ENCODE measurements at places on chromosomes 2 and 18.

DNA sequence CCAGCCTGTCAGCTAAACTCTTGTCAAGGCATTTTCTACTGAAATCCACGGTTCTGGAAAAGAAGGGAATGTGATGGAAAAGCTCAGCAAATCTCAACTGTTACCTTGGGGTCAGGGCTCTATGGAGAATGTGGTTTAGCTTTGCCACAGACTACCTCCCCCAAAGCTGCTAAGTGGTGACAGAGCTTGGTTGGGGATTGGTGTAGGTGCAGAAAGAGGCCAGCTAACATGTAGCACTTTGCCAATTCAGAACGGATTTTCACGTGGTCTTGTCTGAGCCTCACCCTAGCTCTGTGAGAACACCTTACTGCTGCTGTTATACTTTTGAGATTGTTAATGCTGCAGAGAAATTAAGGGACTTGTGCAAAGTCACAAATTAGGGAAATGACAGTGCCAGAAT lies 331.1 kb downstream of the RND3 start:
- DNase-seq, result no peak

DNA sequence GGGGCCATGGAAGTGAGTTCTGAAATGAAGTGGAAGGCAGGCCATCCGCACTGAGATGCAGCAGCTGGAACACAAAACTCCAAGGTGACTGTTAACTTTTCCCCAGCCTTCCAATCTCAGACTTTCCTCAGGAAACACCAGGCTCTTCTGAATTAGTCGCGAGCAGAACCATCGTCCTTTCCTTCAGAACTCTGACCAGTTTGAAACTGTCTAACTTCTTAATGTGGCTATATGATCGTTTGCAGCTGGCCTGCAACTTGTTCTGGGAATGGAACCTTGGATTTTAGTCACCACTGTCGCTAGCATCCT lies 620 bp upstream of the RPL37A start:
- DNase-seq, result no peak

DNA sequence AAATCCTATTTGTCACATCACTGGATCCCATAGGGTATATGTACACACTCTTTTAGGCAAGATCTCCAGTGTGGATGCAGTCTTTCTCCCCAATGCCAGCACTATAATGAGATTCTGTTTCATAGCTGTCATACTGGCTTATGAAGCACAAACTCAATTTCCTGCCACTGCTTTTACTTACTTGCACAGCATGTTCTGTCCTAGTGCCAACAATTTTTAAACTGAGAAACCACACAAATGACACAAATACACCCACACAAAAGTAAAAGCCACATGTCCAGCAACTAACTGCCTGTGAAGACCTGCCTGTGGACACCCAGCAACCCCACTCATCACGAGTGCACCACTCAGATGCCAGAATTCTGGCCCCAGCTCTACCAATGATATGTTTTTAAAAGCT lies 29.6 kb upstream of the RNU4ATAC start:
- DNase-seq, result no peak

GRCh38 chr2:128868686-128869551 lies 550.3 kb upstream of the HS6ST1 start:
- DNase-seq, result no peak

DNA sequence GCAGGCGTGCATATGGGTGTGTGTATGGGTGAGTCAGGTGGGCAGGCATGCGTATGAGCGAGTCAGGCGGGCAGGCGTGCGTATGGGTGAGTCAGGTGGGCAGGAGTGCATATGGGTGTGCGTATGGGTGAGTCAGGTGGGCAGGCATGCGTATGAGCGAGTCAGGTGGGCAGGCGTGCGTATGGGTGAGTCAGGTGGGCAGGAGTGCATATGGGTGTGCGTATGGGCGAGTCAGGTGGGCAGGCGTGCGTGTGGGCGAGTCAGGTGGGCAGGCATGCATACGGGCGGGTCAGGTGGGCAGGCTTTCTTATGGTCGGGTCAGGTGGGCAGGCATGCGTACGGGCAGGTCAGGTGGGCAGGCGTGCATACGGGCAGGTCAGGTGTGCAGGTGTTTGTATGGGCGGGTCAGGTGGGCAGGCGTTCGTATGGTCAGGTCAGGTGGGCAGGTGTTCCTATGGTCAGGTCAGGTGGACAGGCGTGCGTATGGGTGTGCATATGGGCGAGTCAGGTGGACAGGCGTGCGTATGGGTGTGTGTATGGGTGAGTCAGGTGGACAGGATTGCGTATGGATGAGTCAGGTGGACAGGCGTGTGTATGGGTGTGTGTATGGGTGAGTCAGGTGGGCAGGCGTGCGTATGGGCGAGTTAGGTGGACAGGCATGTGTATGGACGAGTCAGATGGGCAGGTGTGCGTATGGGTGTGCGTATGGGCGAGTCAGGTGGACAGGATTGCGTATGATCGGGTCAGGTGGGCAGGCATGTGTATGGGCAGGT lies 28.7 kb upstream of the KLF11 start:
- no peak for DNase-seq

GRCh38 chr2:33342171-33342570 lies 134.3 kb upstream of the RASGRP3 start:
- no peak for DNase-seq

- no peak for DNase-seq
These were observed 55.6 kb downstream of the CYP26B1 start for GRCh38 chr2:72092111-72092510.

DNA sequence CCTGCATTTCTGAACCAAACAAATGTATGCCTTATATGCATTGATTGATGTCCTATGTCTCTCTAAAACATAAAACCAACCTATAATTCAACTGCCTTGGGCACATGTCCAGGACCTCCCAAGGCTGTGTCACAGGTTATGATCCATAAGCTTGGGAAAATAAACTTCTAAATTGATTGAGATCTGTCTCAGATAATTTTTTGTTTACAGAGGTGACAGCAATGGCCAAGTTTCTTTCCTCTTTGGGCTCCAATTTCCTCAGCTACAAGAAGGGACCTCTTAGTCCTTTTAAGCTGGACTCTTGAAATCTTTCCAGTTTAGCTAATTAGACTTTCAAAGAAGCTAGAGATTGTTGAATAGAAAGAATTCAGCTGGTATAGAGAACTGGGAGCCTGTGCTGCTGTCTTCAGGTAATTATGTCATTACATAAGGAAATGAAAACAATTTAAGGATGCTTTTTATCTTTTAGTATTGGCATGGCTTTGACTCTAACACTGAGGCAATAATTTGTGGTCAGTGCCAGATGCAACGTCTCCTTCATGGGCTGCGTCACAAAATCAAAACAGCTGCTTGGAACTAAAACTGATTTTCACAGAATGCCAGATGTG lies 412.1 kb upstream of the TRIB2 start:
- DNase-seq, result no peak

GRCh38 chr2:84137034-84137433 lies 322.0 kb downstream of the SUCLG1 start:
- DNase-seq, result no peak

- no peak for DNase-seq
These were observed 236.0 kb upstream of the HDAC4 start for GRCh38 chr2:239636808-239637207.

DNA sequence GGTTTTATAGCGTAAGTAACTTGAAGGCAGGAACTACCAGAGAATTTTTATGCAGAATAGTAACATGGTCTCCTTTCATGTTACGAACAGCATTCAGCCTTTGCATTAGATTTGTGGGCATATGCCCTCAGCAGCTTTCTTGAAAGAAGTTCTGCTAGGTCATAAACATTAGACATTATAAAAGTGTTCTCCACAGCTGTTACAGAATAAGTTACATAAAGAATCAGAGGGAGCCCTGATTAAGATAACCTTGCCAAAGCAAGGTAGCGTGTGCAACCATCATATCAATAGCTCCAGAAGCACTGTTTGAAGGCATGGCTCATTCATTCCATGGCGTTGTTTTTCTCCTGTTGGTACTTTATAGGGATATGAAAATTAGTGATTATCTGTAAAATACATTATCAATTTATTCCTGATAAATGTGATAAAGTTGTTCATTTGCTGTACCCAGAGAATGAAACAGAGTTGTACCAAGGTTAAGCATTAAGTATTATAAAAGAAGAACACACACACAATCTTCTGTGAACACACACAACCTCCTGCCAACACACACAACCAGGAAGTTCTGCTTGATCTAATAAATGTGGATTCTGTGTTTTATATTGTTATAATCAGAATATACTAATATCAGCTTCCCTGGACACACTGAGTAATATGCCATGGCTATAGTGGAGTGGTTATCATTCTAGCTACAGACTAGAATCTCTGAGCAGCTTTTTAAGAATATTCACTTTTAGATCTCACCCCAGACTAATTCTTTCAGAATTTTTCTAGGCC lies 286.7 kb upstream of the SLC39A10 start:
- no peak for DNase-seq
